ENCODE measurements at places on chromosomes 5 and 9. TPM values are rescaled to one million over a fixed set of nuclear protein-coding genes. Genes with fewer than 3 reads are reported as not detected.

DNA sequence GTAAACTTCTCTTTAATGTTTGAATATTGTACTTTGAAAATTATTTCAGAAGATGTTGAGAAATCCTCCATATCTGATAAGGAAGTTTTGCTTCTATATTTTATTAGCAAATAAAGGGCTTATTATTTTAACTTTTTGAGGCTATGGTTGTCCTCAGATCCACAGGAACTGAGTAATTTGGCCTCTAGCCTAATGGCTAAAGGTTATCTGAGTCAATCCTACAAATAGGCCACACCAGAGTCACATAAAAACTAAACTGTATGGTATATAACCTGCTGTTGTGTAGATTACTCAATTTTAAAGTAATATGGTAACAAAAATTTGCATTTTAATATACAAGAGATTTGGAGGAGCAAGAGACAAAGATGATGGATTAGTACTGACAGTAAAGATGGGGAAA is 549.2 kb upstream of the GRAMD2B start:
- DNase-seq: no peak

- no peak for DNase-seq
Measured at GRCh38 chr5:39068099-39068498, 6.1 kb downstream of the RICTOR start.

DNA sequence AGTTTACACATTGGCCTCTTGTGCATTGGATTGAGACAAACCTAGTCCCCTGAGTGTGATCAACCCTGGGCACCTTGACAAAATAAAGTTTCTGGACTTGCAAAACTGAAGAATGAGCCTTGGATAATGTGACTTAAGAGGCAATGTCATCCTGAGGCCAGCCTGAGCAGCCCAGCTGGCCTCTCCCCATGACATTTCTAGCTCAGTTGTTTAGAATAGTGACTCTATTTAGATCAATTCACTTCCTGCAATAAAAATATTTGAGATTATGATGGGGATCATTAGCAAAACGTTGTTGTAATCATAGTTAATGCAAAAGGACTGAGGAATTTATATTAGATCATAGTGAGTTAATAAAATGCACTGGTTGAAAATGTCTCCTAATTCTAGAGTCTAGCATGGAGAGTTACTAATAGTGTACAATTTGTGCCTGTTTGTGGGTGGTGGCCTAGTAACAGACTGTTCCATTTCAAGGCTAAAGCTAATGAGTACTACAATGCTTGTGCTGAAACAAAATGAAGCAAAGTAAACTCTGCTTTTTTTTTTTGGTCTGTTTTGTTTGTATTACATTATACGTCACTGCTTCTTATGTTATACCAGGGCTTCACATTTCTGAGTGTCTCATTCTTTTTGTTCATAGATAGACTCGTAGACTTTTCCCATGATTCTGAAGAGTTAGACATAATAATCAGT is 10.9 kb upstream of the RHOBTB3 start:
- no peak for DNase-seq

DNA sequence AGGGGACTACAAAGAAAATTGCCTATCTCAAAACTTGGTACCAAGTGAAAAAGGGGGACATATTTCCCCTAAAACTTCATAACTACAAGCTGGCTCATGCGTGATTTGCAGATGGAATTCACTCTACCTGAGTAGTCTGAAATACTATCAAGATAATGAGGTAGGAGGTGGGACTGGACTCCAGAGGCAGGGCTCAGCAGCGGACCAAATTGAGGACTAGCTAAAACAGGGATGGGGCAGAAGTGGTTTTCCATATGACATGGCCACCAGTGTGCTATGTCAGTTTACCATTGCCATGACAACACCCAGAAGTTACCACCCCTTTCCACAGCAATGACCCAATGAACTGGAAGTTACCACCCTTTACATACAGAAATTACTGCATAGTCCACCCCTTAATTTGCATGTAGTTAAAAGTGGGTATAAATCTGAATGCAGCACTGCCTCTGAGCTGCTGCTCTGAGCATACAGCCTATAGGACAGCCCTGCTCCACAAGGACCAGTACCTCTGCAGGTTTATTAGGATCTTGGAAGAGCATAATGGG is 30.4 kb upstream of the TESK1 start:
- no peak for DNase-seq

DNA sequence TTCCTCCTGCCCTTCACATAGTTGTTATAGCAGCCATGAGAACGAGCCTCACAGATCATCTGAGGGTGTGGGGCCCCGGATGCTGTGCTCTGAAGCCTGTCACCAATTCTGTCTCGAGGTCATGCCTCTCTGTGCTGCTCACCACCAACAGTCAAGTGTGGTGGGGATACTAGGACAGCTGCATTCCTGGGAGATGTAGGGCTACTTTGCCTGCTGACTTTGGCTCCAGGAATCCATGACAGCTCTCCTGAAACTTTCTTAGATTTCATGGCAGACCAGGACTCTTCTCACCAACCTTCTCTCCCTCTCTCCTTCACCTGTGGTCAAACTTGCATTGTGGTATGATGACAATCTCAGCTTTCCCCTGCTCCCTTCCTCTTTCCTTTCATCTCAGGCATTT is 395.9 kb downstream of the PSAT1 start:
- DNase-seq: no peak

- no peak for DNase-seq
Measured at GRCh38 chr9:94911211-94911610, 184.7 kb downstream of the AOPEP start.

DNA sequence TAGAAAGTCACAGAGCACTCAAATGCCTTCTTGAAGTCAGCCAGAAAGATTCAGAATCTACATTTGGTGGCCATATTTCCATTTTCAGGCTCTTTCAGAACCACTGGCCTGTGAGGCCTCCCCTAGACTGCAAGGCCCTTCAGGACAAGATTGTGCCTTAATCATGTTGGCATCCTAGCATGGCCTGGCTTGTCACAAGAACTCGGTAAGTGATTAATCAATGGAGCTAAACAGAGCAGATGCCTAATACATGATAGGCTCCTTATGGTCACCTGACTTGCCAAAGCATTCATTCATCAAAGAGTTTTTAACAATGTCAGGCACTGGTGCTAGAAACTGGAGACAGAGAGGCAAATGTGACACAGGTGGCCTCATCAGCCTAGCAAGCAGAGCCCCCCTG is 70.3 kb downstream of the PGM5 start:
- DNase-seq: no peak

GRCh38 chr5:108432024-108432423 is 50.1 kb upstream of the FBXL17 start:
- no peak for DNase-seq

DNA sequence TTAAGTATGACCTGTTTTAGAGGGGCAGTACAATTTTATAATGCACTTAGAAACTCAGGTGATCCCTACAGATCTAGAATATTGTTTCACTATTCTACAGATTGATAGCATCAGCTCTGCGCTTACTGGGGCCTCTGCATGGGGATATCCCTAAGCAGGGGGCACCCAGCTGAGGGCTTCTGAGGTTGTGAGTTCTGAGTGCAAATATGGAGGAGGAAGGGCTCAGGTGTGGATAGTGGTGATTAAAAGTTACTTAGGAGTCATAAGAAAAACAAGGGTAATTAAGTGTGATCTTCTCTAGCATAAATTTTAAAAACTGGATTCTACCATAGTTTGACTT is 274.4 kb downstream of the EFNA5 start:
- no peak for DNase-seq

The IL5 gene
- not detected for total RNA-seq

The PLPP7 gene
- 5.5 TPM for total RNA-seq

DNA sequence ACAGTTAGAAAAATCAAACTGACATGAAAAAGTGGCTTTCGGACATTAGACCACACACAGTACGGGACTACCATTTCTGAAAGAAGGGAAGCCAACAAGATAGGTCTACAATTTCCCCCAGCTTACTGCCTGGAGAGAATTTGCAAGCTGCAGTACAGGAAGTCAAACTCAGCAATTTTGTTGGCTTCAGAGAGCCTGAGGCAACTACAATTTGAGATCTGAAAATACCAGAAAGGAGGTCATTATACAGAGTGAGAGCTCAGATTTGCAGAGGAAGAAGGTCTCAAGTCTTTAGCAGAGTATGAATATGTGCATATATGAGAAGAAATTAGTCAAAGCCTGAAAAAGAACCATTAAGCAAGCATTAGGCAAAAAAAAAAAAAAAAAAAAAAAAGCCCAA is 83.0 kb downstream of the OXCT1 start:
- no peak for DNase-seq

The TPRN gene
- 4.7 TPM for total RNA-seq

The FAT2 gene
- 0.31 TPM for total RNA-seq

DNA sequence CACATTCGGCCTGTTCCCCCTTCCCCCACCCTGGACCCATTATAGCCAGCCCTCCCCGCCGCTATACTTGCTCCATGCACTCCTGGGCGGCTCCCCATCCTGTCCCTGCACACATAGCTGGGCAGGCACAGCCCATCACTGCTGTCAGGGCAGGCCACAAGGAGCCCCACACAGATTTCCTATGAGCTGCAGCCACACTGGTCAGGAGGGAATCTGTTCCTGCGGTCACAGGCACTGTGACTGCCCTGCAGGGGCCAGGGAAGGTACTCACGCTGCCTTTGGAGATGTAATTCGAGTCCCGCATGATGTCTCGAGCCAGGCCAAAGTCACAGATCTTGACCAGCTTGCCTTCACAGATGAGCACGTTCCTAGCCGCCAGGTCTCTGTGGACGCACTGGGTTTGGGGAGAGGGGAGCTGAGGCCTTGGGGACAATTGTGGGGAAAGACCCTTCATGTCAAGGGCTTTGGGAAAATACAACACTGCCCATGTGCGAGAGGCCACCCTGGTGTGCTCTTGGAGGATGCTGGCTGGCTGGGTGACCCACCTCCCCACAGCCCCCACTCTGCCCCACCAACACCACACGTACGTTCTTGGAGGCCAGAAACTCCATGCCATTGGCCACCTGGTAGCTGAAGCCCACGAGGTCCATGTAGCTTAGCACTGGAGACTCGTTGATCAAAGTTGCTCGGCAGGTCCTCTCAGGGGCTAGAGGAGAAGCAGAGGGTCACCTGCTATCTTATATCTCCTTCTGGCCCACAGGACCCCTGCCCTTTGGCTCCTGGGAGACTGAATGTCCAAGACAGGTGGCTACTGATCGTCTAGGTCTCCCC is 34.5 kb upstream of the CSF1R start:
- no peak for DNase-seq

DNA sequence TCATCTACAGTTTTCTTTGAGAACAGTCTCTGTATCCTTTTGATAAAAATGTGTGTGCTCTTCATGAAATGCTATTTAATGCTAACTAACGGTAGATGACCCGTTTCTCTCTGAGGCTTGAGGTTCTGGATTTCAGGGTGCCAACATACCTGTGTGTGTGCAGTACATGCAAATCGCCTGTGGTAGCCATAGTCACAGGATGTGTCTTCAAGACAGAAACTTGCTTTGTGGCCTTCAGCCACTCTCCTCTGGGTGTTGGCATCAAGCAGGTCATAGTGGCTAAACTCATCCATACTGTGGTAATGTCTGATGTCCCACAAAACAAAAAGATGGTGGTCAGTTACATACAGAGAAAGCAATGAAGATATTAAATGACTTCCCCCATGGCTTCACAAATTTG is 4.2 kb downstream of the LOX start:
- DNase-seq: no peak

The GPR151 gene
- 0.31 TPM for total RNA-seq

- DNase-seq: no peak
Measured at GRCh38 chr9:37583522-37584121, 7.4 kb upstream of the FBXO10 start.

GRCh38 chr9:85421641-85422040 is 320.1 kb downstream of the AGTPBP1 start:
- DNase-seq: no peak

DNA sequence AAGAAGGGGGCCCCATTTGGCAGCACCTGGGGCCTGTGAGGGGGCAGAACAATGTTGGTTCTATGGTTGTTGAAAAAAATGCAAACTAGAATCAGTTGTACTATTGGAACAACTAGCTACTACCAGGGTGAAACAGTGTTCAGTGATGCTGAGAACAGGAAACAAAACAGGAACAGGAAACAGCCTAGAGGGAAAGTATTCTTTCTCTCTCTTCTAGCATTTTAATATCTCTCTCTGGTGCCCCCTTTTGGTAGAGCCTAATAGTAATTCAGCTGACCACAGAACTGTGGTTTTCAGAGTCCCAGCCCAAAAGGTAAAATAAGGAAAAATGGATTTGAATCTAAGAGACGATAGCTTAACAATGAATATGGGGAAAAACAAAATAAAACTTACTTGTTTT is 138.0 kb upstream of the KCNN2 start:
- DNase-seq: no peak

The OTP gene
- not detected for total RNA-seq

The SLC6A19 gene
- total RNA-seq: not detected

DNA sequence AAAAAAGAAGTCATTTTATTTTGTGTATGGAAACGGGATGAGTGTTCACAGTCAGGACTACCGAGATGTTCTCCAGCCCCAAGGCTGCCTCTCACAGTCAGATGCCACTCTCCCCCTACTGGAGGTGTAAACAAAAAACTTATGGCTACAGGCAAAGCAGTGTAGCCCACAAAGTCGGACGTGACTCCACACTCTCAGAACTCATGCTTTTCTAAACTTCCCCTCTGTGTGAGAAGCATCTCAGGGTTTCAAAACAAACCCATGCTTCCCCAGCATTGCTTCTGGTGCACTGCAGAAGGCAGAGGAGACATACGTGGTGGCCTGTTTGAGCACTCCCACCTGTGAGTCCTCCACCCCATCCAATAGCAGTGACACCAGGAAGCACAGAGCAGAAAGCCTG is 580.3 kb downstream of the BNC2 start:
- no peak for DNase-seq

DNA sequence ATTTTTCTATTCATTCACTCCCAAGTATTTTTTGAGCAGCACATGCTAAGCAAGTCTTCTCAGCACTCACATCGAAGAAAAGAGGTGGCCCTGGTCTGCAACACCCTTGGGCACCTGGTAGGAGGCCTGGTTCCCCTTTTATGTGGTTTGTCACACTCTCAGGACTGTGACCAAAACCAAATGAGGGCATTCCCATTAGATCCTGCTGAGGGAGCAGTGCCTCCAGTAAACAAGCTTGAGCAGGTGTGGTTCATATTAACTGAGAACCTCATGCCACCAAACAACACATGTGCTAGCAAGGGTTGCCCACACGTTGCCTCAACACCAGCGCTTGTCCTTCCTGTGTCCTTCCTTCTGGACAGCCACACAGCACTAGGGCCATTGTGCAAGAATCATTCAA is 26.9 kb upstream of the SYK start:
- no peak for DNase-seq

The SOX30 gene
- total RNA-seq: not detected

GRCh38 chr9:105475302-105475701 is 27.5 kb downstream of the FSD1L start:
- no peak for DNase-seq

- DNase-seq: no peak
Measured at GRCh38 chr5:64207978-64208377, 42.3 kb downstream of the RNF180 start.

The GABRA1 gene
- 18.2 TPM for total RNA-seq

- DNase-seq: no peak
Measured at GRCh38 chr5:75275756-75276155, 39.1 kb upstream of the ANKRD31 start.

The TMEM141 gene
- total RNA-seq: 15.9 TPM

Data from occipital lobe (tissue), 3 donors.